NCI-H1048 (cell line): ENCODE measurements at places on chromosomes 2 and 18.

DNA sequence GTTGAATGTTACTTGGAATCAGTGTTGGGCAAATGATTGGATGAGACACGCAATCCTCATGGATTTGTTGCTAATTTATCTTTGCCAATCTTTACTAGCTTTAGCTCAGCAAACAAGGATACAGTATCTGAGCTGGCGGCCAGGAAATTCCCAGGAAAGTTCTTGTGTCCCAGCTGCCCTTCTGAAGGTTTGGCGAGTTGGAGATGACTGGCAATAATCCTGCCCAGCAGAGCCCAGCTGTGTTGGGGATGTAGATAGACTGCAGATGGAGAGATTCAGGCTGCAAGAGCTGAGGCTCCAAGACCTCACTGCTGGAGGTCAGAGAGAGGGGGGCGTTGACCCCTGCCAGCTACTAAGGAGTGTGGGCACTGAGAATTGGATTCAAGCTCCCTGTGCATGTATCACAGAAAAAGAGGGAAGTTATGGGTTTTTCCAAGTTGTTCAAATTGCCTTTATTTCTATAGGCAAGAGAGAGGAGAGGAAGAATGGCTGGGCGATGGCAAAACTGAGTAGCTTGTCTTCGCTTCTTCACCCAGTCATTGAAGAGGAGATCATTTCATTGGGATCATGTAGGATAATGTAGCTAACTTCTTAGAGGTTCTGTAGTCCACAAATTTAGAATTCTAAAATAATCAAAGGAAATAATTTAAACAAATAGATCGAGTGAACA, 506.8 kb upstream of the LRATD1 start:
- DNase-seq = no peak

DNA sequence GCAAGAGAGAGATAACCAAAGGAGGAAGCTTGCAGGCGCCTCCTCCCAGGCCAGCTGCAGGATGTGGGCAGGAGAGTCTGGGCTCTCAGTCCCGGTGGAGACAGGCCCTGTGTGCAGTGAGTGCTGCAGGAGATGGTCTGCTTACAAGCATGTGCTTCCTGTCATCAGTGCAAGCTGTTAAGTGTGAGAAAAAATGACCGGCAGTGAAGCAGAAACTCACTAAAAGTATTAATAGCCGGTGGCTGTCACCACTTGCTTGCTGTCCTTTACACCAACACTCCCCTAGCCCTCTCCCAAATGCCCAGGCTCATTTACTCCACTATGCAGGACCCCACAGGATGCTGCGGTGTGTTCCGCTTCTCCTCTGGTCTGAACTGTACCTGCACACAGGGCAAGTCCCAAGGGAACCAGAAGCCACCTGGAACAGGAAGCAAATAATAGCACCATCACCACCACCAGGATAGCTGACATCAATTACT, 435.6 kb upstream of the HS6ST1 start:
- no peak for DNase-seq

DNA sequence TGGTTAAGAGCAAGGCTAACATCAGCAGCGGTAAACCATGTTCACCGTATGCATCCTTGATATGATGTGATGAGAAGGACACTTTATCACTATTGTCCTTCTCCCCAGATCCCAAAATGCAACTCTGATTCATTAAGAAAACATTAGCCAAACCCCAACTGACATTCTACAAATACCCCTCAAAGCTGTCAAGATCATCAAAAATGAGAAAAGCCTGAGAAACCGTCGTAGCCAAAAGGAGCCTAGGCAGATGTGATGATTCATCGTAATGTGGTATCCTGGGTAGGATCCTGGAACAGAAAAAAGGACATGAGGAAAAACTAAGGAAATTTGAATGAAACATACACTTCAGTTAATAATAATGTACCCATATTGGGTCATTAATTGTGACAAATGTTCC, 67.3 kb upstream of the ST6GAL2 start:
- DNase-seq = no peak

DNA sequence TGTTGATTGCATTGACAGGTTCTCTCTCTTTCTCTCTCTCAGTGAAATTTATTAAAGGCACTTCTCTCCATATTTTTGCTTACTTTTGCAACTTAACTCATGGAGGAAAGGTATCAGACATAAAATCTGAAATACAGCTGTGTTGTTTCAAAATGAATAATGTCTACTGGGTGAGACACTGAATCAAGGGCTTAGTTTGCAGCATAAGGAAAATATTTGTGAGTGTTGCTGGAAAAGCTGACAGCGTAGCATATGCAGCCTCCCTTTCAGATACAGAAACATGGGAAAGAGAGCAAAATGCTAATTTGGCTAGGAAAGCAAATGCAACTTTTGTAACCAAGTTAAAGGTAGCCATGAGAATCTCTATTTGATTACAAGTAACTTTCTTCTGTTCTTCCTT, 81.5 kb upstream of the COL3A1 start:
- no peak for DNase-seq

DNA sequence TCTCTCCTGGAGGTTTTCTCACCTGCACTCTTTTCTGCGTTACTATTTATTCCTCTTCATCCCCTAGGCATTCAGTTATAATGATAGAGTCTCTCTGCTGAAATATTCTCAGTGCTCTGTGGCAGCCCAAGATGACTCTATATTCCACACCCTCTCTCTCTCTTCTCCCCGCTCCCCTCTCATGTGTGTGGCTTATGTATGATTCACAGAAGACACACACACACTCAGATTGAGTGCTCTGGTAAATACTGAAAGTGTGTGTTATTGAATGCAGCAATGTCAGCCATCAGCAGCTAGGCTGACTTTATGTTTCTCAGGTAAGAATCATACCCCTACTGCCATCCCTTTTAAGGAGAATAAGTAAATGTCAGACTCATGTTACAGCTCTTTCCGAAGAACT, 201.2 kb downstream of the SLC4A10 start:
- no peak for DNase-seq
